Placental epithelial cell (primary cell): ENCODE measurements at places on chromosomes 1 and 21. TPM values are rescaled to one million over a fixed set of nuclear protein-coding genes. Genes with fewer than 3 reads are reported as not detected.

The FBXO28 gene
- 26.7 and 35.6 TPM in 2 replicates for total RNA-seq

The C1orf53 gene
- total RNA-seq, result 10.6 and 18.7 TPM in 2 replicates

The DENND2D gene
- 75.4 and 93.4 TPM in 2 replicates for total RNA-seq

The CYP4X1 gene
- total RNA-seq, result 0.43 TPM in 1 of 2 replicates, not detected in the other

The C4BPA gene
- total RNA-seq, result 0.11 TPM in 1 of 2 replicates, not detected in the other

The SERINC2 gene
- total RNA-seq, result 12.2 and 54.7 TPM in 2 replicates

The SHISA4 gene
- total RNA-seq, result 17.9 and 18.1 TPM in 2 replicates

The LRRC3 gene
- total RNA-seq, result 1.1 and 1.2 TPM in 2 replicates

The MAP3K21 gene
- total RNA-seq, result 2.4 and 2.7 TPM in 2 replicates

The FMOD gene
- total RNA-seq, result under 0.01 TPM in 1 of 2 replicates, not detected in the other

The IGFN1 gene
- total RNA-seq, result not detected in 2 replicates

The LRRC71 gene
- total RNA-seq, result under 0.01 TPM in 1 of 2 replicates, not detected in the other

The OR10K1 gene
- not detected in 2 replicates for total RNA-seq

The AKR7A3 gene
- total RNA-seq, result 0.11 and 0.79 TPM in 2 replicates

The KCNN3 gene
- total RNA-seq, result under 0.01 TPM in 2 replicates

The GPR153 gene
- 0.87 and 2.0 TPM in 2 replicates for total RNA-seq

The TMPRSS15 gene
- not detected in 2 replicates for total RNA-seq

The KRTAP19-3 gene
- not detected in 2 replicates for total RNA-seq

The YIPF1 gene
- 22.0 and 36.7 TPM in 2 replicates for total RNA-seq

The OLIG2 gene
- total RNA-seq, result not detected in 2 replicates

The GRIK3 gene
- not detected in 2 replicates for total RNA-seq

The VANGL2 gene
- 6.5 and 7.1 TPM in 2 replicates for total RNA-seq

The HSPB7 gene
- 0.22 TPM in 1 of 2 replicates, not detected in the other for total RNA-seq

The LCE2A gene
- total RNA-seq, result 0.79 TPM in 1 of 2 replicates, not detected in the other
